Right renal pelvis (tissue), 4 donors: ENCODE measurements at places on chromosomes 12 and 14.

DNA sequence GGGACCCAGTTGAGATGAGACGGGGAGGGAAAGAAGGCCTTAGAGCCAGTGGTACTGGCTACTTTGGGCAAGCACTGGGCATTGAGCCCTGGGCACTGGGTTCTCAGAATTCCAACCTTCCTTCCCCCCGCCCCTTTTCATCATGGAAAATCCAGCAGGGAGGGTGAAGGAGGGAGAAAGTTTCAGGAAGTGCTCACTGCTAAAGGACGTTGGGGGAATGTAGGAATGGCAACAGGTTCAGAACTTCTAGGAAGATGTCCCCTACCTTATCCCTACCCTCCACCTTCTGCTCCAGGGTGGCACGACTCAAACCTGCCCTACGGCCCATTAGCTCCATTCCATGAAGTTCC lies 4.2 kb upstream of the TNS2 start:
- DNase-seq = no peak

DNA sequence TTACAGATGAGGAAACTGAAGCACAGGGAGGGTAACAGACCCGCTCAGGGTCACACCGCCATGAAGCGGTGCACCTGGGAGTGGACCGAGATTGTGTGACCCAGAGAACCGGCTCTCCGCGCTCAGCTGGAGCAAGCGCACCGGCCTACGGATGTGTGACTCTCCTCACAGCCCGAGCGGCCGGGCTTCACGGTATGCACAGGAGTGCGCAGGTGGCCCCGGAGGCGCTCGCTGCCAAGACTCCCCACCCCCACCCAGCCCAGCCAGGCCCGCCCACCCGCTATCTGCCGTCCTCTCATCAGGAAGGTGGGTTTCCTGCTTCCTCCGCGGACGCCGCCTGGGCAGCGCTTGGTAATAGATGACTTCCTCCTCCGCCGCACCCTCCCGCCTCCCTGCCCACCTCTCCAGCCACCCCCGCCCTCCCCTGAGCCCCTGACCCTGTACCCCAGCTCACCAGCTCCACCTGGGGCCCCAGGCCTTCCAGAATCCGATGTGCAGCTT lies 110.7 kb downstream of the NCOR2 start:
- no peak for DNase-seq

GRCh38 chr14:50607181-50607580 lies 47.2 kb downstream of the ATL1 start:
- DNase-seq = no peak

GRCh38 chr12:15834575-15834974 lies 45.4 kb upstream of the EPS8 start:
- DNase-seq = no peak

DNA sequence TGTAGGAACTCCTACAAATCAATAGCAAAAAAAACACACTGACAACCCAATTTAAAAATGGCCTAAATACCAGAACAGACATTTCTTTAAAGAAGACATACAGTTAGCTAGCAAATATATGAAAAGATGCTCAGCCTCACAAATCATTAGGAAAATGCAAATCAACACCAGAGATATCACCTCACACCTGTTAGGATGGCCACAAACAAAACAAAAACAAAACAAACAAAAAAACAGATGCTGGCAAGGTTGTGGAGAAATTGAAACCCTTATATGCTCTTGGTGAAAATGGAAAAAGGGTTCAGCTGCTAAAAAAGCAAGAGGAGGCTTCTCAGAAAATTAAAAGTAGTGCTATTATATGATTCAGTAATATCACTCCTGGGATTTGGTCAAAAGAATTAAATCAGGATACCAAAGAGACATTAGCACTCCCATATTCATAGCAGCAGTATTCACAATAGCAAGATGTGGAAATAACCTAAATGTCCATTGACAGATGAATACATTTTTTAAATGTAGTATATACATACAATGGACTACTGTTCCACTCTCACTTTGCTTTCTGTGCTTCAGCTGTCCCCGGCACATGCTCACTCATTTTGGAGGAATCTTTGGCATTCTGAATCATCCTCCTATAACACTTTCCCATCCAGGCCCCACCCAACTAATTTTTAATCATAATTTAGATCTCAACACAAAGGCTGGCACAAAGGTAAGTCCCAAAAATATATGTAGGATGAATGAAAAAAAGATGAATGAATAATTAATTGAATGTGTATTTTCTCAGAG lies 99.1 kb downstream of the SYT1 start:
- DNase-seq = no peak

DNA sequence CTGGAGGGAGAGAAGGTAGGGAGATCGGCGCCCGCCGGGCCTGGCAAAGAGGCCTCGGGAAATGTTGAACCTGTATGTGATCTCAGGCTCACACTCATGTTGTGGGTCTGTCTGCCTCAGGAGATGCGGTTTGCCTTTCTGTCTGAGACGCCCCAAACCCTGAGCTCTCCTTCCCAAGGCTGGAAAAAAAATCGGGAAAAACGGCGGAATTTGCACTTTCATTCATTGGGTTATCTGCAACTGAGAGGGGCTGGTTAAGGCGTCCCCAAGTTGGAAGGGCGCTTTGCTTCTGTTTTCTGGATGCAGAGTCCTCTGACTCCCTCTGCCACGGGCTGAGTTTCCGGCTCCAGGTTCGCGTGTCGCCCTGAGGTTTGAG lies 5.0 kb upstream of the HOXC9 start:
- DNase-seq = no peak

DNA sequence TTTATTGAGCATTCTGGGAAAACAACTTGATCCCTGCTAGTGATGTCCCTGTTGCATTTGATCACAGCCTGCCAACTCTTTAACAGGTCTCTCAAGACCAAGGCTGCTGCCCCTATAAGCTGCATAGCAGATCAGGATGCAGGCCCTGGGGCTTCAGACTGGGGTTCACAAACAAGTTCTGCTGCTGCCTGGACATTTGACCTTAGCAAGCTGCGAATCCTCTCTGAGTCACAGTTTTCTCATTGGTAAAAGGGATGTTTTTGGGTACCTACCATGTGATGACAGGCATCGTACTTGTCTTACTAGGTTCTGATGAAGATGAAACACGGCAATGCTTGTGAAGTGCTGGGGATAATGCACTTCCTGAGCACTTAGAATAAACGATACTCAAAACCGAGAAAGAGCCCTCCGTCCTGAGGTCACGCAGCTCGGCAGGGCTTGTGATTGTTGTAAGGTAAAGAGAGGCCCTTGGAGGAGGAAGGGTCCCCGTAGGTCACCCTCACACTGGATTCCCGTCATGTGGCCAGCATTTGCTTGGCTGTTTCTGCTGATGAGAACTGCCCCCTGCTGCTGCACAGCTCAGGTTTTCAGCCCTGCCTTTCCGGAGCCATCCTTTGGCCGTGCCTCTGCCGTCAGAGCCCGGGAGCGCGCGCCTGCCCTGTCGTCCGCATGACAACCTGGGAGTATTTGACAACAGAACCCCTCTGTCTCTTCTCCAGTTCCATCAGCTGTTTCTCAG lies 39.1 kb downstream of the TSPAN9 start:
- no peak for DNase-seq

DNA sequence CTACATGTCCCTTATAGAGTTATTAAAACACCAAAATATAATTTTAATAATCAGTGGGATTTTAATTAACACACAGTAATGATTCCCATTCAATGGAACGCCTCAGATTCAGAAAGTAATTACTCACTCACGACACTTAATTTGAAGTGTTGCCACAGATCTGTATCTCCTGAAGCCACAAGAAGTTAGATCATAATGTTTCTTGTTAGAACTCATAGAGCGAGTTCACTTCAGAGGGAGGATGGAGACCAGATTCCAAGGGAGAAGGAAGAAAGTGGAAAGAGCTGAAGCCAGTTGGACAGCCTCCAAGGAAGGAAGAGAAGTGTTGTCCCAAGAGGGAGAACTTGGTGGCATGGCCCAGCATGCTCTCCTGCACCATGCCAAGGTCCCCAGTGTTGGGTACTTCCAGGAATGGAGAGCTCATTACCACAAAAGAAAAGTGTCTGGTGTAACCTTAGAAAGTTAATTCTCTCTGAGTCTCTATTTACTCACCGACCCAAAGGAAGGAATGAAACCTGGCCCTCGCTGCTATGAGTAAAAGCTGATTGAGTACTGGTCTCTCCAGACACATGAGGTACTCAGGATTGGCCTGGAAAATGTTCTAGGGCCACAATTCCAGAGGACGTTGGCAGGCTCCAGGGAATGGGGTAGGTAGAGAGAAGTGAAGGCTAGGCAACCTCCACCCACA lies 305.4 kb downstream of the BCL11B start:
- no peak for DNase-seq

DNA sequence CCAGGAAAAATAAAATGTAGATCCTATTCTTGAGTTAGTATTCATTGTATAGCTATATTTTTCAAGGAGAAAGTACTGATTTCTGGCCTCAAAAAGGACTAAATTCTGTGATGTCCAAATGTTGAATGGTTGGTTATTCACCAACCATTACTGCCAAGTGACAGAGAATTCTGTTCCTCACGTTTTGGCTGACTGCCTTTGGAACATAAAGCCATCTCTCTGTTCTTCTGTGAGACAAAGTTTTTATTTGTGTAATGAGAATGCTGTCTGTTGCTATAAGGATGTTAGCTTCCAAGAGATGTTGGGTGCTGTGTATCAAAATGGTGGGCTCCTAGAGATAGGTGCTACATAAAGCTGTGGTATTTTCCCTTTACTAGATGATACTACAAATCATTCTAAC lies 9.3 kb downstream of the ZNF410 start:
- no peak for DNase-seq

GRCh38 chr12:807041-807735 lies 54.8 kb downstream of the WNK1 start:
- no peak for DNase-seq

DNA sequence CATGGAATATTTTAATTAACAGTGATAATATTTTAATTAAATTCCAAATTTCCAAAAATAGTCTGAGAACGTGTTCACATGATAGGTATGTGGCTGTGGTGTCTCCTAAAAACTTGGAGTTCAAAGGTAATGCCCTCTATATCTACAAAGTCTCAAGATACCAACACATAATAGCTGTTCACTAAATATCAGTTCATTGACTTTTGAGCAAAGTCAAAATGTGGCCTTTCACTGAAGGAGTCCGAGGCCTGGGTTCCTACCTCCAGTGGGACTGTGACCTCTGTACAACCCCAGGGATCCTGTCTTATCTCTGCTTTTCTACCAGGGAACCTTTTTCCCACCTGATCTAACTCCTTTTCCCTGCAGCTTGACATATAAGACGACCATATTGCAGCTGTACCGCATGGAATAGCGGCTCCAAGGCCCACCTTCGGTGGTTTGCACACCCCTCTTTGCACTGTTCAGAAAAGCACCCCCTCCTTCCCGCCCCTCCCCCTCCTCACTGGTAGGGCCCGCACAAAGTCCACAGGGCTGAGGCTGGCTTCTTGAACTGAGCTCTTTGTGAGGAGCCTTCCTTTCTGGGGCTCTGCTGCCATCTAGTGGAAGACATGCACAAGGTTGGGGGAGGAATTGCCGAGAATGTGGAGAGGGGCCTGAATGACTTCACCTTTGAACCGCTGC lies 3.1 kb downstream of the CCND2 start:
- DNase-seq = peak; percentile 93

GRCh38 chr12:10529603-10530002 lies 23.9 kb downstream of the EIF2S3B start:
- no peak for DNase-seq

- no peak for DNase-seq
These were observed 63.5 kb downstream of the KITLG start for GRCh38 chr12:88516811-88517210.

DNA sequence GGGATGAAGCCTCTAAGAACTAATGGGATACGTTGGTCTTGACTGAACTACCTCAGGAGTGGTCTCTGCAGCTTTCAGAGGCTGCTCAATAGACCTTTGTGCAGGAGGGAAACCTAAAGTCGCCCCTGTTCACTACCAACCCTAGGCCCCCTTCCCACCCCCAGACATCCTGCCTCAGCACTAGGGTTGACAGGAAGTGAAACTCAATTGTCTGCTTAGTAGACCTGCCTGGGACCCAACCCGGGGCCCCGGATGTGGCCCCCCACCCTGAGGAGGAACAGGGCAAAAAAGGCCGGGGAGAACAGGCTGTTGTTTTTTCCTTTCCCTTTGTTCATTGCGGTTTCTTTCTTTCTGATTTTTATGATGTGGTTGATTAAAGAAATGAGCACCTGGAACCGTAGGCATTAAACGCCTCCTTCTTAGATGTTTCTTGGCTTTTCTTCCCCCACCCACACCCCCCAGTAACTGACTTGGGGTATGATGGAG lies 1.6 kb upstream of the DGKA start:
- no peak for DNase-seq

GRCh38 chr12:132285991-132286681 lies 43.3 kb downstream of the GALNT9 start:
- DNase-seq = peak; percentile 88

DNA sequence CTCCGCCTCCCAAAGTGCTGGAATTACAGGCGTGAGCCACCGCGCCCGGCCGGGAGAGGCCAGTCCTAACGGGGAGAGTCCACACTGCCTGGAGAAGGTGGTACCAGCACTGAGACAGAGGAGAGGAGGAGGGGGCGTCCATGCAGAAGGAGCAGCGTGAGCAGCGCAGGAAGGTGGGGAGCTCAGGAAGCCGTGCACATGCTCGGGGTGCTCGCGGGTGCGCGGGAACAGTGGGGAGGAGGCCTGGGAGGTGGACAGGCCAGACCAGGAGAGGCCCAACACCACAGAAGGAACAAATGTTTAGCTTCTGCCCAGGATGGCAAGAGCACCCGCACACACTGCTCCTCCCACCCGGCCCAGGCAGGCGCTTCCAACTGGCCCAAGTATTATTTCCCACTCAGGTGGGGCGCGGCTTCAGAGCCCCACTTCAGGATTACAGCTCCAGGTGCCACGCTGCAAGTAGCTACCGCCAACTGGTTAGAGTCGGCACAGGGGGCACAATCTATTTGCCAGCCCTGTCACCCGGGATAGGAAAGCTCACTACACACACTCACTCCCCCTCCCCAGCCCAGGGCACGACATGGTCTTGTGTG lies 80.8 kb upstream of the BCL11B start:
- DNase-seq = no peak

DNA sequence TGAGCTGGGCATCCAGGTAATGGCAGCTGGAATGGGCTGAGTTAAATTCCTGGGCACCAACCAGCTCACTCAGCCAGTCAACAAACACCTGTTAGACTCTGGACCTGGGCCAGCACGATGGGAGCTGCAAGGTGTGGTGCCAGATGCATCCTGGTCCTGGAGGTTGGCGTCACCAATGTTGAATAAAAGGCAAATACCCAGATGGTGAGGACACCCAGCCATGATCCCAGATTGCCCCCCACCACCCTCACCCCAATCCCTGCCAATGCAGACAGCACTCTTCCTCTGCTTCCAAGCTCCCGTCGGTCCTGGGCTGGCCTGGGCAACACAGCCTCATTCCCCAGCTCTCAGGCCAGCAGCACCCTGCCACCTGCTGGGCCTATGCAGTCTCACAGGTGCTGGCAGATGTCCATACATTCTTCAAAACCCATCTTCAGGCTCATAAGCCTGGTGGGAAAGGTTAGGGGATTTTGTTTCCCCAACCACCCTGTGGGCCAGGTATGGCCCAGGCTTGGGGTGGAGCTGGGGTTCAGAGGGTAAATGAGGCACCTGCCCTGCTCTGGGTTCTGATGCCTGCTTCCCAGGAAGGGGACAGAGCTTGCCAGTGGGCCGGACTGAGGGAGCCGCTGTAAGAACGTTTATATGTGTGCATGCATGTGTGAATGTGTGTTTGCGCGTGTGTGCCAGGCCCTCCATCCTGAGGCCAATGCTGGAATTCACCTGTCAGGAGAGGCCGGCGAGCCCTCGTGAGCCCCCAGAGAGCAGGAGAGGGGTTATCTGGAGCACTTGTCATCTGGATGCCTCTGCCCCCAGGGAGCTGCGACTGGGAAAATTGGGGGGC lies 58.0 kb downstream of the LGMN start:
- no peak for DNase-seq
